ENCODE measurements at places on chromosomes 11 and 22.

GRCh38 chr22:38706101-38706900 lies 557 bp downstream of the GTPBP1 start:
- peaks cover 23% of the 10 kb centered on the region for H3K4me1 ChIP-seq
- no peaks in the 10 kb centered on the region for H3K27me3 ChIP-seq
- no peaks in the 10 kb centered on the region for H3K36me3 ChIP-seq
- DNase-seq: peak; percentile 42
- peak overlapping the region; percentile 45 for H3K4me3 ChIP-seq
- peak overlapping the region; percentile 89 for H3K27ac ChIP-seq

- H3K4me1 ChIP-seq: no peaks in the 10 kb centered on the region
- no peaks in the 10 kb centered on the region for H3K36me3 ChIP-seq
- no peak overlapping the region for H3K27ac ChIP-seq
- H3K27me3 ChIP-seq: no peaks in the 10 kb centered on the region
- no peak overlapping the region for H3K4me3 ChIP-seq
These were observed 143.8 kb downstream of the ST3GAL4 start for GRCh38 chr11:126499131-126499752.

DNA sequence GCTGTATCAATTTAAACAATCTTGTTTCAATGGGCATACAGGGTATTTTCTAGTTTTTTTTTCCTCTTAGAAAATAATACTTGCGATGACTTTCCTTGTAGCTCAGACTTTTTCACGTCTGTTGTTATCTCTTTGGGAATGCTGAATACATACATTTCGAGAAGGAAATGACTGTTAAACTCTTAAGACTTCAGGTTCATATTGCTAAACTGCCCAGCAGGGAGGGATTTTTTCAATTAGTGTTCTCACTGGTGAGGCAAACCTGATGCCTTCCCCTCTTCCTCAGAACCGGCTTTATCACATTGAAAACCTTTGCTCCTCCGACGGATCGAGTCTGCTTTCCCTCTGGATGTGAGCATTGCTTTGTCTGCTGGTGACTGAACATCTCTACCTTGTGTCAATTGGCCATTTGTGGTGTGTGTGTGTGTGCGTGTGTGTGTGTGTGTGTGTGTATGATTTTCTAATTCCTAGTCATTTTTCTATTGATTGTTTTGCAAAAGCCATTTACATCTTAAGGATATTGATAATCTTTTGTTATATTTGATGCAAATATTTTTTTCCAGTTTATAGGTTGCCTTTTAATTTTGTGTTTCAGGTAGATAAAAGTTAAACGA lies 6.6 kb downstream of the NEAT1 start:
- peaks cover 35% of the 10 kb centered on the region for H3K36me3 ChIP-seq
- H3K4me3 ChIP-seq: peak overlapping the region; percentile 98
- H3K27ac ChIP-seq: peak overlapping the region; percentile 99
- no peaks in the 10 kb centered on the region for H3K27me3 ChIP-seq
- peaks cover 30% of the 10 kb centered on the region for H3K4me1 ChIP-seq
- no peak for DNase-seq

DNA sequence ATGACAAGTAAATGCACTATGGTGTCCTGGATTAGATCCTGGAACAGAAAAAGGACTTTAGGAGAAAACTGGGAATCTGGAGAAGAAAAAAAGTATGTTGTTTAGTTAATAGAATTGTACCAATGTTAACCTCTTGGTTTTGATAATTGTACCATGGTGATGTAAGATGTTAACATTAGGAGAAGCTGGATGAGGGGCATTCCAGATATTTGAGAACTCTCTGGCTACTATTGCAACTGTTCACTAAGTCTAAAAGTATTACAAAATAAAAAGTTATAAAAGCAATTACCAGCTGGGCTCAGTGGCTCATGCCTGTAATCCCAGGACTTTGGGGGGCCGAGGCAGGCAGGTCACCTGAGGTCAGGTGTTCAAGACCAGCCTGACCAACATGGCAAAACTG lies 66.5 kb downstream of the EXT2 start:
- H3K27ac ChIP-seq: no peak overlapping the region
- H3K4me1 ChIP-seq: no peaks in the 10 kb centered on the region
- no peaks in the 10 kb centered on the region for H3K27me3 ChIP-seq
- DNase-seq: no peak
- no peaks in the 10 kb centered on the region for H3K36me3 ChIP-seq
- no peak overlapping the region for H3K4me3 ChIP-seq

DNA sequence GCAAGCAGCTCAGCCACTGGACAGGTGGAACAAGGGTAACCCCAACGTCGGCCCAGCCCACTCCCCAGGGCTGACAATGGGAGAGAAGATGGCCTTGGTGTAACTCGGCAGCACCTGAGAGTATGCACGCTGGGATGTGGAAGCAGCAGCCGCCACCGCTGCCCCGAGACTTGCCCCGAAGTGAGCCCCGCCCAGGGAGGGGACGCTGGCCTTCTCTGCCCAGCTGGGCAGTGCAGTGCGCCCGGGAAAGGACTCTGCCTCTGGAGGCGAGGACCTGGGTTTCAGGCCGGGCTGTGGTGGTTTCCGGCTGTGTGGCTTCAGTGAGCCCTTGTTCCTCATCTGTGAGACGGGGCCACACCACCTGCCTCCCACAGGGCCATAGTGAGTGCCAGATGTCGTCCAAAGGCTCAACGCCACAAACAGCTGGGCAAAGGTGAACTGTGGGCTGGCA lies 8.6 kb upstream of the POLDIP3 start:
- peaks cover 26% of the 10 kb centered on the region for H3K36me3 ChIP-seq
- no peak for DNase-seq
- H3K27ac ChIP-seq: no peak overlapping the region

DNA sequence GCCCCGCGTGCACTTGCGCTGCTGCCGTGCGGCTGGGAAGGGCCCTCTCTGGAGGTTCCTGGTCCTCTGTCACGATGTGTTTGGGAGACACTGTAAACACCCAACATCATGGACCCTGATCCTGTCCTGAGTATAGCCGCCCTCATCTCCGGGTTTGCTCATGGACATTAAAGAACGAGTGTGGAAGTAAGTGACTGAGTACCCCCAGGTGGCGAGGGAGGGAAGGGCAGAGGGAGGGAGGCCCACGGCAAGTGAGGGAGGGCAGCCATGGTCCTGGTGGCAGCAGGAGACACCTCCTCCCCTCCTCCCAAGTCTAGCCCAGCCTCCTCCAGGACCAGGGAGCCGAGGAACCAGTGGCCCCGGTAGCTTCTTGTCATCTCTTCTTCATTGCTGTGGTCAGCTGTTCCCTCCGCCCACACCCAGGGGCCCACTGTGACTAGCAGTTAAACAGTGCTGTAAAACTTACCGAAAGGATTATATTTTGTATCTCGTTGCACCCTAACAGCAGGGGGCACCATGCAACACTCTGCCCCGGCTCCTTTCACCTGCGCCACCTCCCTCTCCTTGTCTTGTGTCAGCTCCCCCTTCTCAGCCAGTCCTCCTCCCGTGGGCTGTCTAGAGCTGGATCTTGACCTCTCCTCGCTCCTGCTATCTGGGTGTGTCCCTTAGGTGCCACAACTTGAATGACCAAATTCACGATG lies 566.5 kb upstream of the B3GAT1 start:
- no peaks in the 10 kb centered on the region for H3K27me3 ChIP-seq
- no peaks in the 10 kb centered on the region for H3K36me3 ChIP-seq
- H3K4me3 ChIP-seq: no peak overlapping the region
- no peaks in the 10 kb centered on the region for H3K4me1 ChIP-seq

GRCh38 chr11:33615751-33616150 lies 84.9 kb downstream of the C11orf91 start:
- H3K27me3 ChIP-seq: no peaks in the 10 kb centered on the region
- no peak for DNase-seq
- H3K36me3 ChIP-seq: no peaks in the 10 kb centered on the region

DNA sequence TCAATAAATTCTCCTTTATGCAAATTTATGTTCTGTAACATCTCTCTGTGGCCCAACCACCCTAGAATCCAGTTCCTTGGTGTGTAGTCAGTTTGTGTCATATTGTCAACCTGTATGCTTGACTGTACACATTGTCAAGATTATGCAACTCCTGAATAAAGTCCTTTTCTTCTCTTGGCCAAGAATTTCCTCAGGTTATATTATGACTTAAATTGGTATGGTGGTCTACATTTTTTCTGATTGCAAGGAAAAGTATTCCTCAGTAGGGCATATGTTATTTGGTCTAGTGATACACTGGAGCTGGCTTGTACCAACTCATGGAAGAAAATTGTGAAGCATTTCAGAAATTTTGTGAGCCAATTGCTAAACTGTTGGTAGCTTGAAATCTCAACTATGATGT lies 482.8 kb upstream of the CHORDC1 start:
- no peaks in the 10 kb centered on the region for H3K36me3 ChIP-seq
- H3K27ac ChIP-seq: no peak overlapping the region
- H3K4me3 ChIP-seq: no peak overlapping the region
- H3K4me1 ChIP-seq: no peaks in the 10 kb centered on the region
- no peaks in the 10 kb centered on the region for H3K27me3 ChIP-seq
- no peak for DNase-seq

DNA sequence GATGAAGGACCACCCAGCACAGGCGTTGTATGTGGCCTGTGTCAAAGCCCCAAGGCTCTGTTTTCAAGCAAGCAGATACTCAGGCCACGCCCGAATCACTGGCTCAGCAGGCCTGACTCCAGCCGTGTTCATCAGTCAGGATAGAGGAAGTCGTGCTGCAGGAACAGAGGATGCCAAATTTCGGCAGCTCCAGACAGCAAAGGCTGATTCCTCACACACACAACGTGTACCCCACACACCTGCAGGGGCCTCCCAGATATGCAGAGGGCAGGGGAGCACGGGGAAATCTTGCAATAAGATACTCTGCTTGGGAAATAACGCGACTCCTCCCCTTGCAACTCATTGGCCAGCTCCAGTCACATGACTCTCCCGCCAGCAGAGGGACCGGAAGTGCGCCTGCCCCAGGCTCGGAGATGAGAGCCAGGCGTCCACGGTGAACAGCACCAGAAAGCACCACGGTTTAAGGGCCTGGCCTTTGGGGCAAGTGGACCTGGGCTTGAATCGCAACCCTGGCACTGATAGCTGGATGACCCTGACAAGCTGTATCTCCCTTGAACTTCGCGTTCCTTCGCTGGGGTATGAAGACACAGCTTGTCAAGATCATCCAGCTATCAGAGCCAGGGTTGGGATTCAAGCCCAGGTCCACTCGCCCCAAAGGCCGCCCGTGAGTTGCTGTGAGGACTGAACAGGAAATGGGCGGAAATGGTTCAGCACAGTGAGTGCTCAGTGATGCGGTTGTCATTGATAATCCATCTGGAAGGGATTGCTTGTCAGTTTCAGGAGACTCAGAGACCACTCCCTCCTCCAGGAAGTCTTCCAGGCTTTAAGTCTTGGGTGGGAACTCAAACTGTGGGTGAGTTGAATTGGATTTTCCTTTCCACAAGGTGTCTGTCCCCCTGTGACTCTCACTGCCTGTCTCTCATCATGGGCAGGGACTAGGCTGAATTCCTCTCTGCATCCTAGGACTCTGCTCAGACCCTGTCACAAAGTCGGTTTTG lies 88.5 kb downstream of the MYEOV start:
- H3K4me3 ChIP-seq: no peak overlapping the region
- H3K27ac ChIP-seq: no peak overlapping the region
- H3K27me3 ChIP-seq: no peaks in the 10 kb centered on the region
- no peaks in the 10 kb centered on the region for H3K36me3 ChIP-seq

DNA sequence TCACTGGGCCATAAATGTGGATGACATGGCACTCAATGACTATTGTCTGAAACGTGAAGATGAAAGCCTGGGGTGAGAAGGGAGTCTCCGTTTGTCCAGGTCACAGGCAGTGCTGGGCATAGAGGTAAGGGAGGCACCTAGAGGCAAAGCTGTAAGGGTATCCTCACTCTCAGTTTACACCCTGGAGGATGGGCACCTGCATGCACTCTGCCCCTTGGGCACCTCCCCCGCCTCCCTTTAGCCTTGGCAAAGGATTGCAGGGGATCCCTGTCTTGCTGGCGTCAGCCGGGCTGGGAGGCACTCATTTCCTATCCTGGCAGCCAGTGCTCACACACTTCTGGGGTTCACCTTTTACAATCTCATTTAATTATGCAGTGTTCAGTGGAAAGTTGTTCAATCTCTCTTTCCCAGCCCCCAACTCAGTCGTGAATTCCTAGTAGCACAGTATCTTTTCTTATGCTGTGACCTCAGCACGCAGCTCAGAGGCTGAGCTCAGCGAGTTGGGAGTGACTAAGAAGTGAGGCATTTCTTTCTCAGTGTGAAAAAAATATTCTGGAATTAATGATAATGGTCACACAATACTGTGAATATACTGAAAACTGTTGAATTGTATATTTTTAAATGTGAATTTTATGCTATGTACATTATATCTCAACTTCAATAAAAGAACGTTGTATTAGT lies 866.6 kb downstream of the BRD1 start:
- H3K4me1 ChIP-seq: no peaks in the 10 kb centered on the region
- no peak overlapping the region for H3K27ac ChIP-seq
- H3K27me3 ChIP-seq: no peaks in the 10 kb centered on the region
- DNase-seq: no peak
- no peaks in the 10 kb centered on the region for H3K36me3 ChIP-seq

GRCh38 chr11:62001450-62002191 lies 34.2 kb upstream of the FTH1 start:
- H3K27me3 ChIP-seq: no peaks in the 10 kb centered on the region
- no peaks in the 10 kb centered on the region for H3K36me3 ChIP-seq

- H3K36me3 ChIP-seq: no peaks in the 10 kb centered on the region
- H3K4me1 ChIP-seq: peaks cover 2% of the 10 kb centered on the region
- H3K27ac ChIP-seq: no peak overlapping the region
- DNase-seq: no peak
- H3K4me3 ChIP-seq: no peak overlapping the region
These were observed 98.2 kb downstream of the LDLRAD3 start for GRCh38 chr11:36041988-36042611.

DNA sequence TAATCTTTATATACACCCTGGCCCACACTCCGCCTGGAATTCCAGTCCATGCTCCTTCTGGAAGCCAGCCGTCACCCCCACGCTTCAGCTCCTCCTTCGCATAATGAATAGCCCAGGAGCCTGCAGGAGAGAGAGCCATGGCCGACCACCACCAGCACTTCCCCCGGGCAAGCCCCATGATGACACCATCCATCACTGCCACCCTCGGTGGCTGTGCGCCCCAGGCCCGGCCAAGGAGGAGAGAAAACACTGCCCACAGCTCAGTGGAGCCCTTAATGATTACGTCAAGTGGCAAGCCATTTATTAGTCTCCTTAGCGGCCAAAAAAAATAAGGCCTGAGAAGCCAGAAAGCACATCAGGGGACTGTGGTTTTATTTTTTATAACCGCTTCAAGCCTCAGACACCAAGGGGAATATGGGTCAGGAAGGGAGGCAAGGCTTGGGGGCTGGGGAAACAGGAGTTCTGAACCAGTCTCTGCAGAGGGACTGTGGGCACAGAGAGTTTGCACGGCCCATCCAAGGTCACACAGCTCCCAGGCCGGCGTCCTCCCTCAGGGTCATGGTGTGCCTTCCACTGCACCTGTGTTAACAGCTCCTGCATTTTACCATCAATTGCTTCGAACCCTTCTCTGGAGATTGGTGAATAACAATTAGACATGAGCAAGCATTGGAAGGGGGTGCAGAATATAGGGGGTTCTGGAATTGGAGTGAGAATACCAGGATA lies 134.3 kb downstream of the MN1 start:
- peak; percentile 96 for DNase-seq
- H3K36me3 ChIP-seq: no peaks in the 10 kb centered on the region
- H3K4me3 ChIP-seq: no peak overlapping the region
- H3K27me3 ChIP-seq: no peaks in the 10 kb centered on the region
- H3K27ac ChIP-seq: no peak overlapping the region
- no peaks in the 10 kb centered on the region for H3K4me1 ChIP-seq
